B cell (primary cell): ENCODE measurements at places on chromosomes 5 and 9.

GRCh38 chr9:104983491-104983890 is 55.5 kb upstream of the ABCA1 start:
- DNase-seq: no peak

GRCh38 chr5:148387325-148387724 is 3.6 kb downstream of the FBXO38 start:
- no peak for DNase-seq

DNA sequence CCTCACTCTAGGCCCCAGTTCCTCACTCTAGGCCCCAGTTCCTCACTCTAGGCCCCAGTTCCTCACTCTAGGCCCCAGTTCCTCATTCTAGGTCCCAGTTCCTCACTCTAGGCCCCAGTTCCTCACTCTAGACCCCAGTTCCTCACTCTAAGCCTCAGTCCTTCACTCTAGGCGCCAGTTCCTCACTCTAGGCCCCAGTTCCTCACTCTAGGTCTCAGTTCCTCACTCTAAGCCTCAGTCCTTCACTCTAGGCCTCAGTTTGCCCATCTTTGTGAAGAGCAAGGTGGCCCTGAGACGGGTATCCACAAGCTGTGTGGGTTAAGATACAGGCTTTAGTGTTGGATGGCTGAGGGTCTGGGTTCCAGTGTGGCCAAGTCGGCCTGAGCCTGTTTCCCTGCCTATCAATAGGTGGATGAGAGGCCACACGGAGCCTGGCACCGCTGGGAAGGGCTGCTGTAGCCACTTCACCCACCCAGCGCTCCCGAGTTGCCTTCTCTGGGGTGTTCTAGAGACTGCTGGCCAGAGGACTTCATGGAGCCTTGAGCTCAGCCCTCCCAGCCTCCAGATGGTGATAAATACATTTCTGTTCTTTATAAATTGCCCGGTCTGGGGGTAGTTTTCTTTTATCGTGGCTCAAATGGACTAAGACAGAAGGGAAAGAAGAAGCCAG is 150.2 kb downstream of the RXRA start:
- DNase-seq: peak; percentile 58

DNA sequence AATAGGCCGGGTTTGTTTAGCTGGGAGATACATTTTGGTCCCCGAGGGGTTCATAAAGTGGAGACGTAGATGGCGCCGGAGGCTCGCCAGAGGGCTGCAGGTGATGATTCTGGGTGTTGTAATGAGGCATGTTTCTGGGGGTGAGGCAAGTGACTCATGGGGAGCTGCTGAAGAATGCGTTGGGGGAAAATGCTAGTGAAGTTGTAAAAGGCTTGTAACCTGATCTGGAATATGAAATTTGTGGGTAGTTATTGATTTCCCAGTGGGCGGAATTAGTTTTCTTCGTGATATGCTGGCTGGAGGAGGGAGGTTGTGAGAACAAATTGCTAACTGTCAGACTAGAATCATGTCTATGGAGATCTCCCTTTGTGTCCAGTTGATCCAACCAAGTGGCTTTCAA is 158.3 kb downstream of the DOCK2 start:
- no peak for DNase-seq

DNA sequence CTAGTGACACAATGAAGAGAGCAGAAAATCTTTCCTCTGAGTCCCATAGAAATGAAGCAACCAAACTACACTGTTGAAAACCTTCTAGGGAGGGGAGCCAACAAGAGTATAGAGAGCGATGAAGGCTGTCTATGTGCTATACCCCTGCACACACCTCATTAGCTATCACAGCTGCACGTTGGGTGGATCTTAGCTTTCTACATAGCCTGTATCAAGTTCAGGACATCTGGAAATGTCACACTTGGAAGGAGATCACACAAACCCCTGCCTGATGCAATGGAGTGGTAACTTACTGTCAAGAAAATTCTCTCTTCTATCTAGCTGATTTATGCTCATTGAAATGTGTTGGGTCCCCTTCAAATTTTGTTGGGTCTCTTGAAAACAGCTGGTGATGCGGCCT is 127.0 kb upstream of the NTRK2 start:
- no peak for DNase-seq
